ENCODE measurements at places on chromosomes 3 and 15.

GRCh38 chr15:64858021-64858575 is 16.4 kb downstream of the PLEKHO2 start:
- no peak for DNase-seq

DNA sequence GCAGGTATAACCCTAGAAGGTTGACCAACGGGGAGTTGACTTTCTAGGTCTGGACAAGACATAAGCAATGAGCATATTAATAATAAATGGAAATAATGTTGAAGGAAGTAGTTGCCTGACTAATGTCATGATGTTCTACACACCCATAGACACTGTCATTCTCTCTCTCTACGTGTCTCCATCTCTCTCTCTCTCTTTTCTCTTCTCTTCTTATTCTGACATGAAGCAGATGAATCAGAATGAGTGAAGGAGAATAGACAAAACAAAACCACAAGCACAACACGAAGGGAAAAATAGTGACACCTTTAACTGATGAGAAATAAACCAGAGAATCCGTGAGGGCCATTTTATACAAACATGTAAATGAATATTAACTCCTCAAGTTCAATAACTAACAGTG is 26.7 kb upstream of the CCDC80 start:
- no peak for DNase-seq

DNA sequence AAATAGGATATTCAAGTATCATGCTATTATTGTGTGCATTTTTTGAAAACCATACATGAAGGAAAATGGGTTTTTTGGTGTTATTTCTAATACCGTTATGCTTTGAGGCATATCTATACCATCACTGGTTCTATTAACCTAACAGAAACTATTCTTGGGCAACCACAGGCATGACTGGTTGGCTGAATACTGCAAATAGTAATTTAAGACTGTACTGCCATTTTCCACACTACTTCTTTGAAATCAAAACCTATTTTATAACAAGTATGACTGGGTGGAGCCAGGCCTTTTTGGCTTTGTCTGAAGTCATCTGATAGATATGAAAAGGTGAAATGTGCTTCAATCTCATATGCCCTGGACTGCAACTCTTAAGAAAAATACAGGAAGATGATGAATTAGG is 115.1 kb downstream of the ULK4 start:
- DNase-seq = no peak

GRCh38 chr3:36959821-36960220 is 15.0 kb upstream of the TRANK1 start:
- DNase-seq = no peak

- DNase-seq = no peak
Observed at GRCh38 chr15:95009635-95010034, 778.3 kb downstream of the MCTP2 start.

- DNase-seq = no peak
Observed at GRCh38 chr3:114615523-114616085, 321.8 kb downstream of the TIGIT start.

DNA sequence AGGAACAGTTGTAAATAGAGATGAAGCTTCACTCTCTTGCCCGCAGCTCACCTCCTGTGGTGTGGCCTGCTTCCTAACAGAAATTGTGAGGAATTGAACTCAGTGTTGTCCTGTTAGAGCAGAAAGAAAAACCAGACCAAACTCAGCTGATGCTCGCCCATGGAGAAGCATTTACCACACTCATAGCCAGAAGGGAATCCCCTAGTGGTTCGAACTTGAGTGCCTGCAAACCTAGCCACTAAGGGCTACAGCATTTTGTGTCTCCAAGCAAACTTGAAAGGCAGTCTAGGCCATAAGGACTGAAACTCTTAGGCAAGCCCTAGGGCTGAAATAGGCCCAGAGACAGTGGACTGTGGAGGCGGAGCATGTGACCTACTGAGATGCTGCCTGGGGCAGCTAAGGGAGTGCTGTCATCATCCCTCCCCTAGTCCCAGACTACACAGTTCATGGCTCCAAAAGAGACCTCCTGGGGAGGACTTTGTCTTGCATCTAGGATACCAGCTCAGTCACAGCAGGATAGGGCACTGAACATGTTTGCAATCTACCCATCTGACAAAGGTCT is 44.5 kb upstream of the MCTP2 start:
- DNase-seq = no peak

GRCh38 chr15:90620379-90621067 is 90.8 kb downstream of the CRTC3 start:
- DNase-seq = no peak

GRCh38 chr3:23431764-23432163 is 228.6 kb downstream of the UBE2E2 start:
- no peak for DNase-seq

DNA sequence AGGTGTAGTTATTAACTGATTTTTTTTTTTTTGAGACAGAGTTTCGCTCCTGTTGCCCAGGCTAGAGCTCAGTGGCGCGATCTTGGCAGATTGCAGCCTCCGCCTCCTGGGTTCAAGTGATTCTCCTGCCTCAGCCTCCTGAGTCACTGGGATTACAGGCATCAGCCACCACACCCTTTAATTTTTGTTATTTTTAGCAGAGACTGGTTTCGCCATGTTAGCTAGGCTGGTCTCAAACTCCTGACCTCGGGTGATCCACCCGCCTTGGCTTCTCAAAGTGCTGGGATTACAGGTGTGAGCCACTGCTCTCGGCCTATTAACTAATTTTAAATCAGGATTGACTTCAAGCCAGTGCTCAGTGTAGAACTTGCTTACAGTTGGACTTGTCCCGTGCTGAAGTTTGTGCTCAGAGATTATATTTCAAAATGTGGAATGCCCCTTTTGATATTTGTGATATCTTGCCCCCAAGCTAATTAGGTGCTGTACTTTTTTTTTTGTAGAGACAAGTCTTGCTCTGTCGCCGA is 6.0 kb downstream of the SKIL start:
- DNase-seq = no peak

DNA sequence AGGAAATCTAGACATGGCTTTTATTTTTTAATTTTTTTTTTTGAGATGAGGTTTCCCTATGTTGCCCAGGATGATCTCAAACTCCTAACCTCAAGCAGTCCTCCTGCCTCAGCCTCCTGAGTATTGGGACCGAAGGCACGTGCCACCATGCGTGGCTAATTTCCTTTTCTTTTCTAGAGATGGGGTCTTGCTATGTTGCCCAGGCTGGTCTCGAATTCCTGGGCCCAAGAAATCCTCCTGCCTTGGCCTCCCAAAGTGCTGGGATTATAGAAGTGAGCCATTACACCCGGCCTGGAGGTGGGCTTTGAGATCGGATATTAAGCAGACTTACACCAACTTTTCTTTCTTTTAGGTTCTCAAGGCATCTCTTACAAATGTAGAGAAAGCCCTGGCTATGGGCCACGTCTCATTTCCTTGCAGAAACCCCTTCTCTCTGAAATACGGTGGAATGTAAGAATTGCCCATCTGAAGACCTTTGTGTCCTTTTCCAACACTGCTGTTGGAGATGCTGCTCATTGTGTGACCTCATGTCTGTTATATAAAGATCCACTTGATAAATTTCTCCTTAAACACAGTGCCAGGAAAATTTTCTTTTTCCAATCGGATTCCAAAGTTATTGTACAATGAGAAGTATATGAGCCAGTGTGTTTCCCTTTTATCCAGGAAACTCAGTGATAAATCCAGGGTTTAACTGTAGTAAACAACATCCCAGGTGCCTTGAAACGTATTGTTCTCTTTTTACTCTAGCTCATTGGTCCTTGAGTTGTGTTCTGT is 36.8 kb upstream of the CFAP161 start:
- DNase-seq = no peak

DNA sequence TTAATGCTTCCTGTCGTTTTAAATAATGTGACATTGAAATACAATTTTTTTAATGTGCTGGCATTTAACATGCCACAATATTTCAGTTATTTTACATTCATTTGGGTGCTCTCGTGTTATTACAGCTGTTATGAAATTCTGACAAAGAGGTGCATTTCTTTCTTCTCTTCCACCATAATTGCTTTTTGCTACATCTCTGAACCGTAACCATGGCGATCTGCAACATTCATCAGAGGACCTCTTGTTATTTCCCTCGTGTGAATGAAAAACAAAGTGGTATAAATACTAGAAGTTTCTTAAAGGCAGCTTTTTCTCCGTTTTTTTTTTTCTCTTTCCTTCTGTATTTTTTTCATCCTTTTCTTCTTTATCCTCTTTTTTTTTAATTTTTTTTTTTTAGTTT is 316.4 kb downstream of the MCTP2 start:
- no peak for DNase-seq

DNA sequence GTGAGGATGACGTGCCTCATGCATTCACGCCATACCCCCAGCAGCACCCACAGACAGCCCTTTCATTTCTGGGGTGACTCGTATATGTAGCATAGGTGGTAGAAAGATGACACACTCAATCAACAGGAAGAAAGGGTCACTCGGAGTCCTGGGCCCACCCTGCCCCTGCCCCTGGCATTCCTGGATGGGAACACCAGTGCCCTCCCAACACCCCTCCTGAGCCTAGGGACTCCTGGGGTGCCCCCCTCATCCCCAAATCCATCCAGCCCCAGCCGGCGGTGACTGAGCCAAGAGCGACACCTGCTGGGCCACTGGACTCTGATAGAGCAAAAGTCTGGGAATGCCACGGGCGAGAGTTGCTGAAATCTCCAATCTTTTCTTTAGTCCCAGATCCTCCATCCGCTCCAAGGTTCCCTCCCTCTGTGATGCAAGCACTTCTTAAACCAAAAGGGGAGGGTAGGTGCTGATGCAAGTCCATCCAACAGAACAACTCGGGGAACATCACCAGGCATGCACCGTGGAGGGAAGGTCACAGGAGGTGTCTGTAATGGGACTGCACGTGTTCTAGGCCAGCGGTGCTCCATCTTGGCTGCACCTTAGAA is 31.1 kb downstream of the ACAN start:
- DNase-seq = no peak

- DNase-seq = no peak
Observed at GRCh38 chr15:85792102-85792731, 2.5 kb downstream of the KLHL25 start.

DNA sequence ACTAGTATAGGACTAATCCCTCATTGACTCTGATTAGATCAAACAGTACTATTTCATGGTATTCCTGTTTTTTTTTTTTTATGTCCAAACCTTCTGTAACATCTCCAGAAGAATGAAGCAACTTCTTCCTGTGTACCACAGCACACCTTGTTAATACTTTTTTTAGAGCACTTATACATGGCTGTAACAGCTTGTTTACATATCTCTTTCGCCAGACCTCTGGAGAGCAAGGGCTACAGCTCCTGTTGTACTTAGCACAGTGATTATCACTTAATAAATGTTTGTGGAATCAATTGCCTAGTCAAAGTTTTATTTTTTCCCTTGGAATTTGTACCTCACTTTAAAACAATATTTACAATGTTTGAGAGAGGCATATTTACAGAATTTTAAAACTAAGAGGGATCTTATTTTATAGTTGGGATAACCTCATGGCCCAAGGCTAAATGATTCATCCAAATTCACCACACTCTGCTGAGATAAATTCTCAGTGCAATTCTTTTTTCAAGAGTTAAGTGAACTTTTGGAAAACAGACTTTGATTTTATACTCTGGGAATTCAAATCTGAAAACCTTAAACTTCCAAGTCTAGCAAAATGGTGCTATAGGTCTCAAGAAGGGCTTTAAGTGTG is 9.2 kb upstream of the GATM start:
- no peak for DNase-seq

DNA sequence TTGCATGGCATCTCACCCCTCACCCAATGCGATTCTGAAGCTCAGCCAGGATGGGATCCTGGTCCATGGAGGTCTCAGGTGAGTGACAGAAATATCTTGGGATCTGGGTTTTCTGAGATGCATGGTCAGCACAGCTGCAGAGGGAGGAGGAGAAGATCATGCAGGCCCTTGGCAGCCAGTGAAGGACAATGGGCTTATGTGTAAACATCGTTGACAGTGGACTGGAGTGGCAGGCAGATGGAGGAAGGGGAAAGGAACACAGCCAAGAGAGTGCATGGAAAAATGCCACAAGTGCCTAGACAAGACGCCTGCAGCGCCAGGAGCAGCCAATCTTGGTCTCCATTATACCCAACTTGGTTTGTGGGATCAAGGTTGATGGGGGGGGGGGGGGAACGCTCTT is 347.9 kb downstream of the MCTP2 start:
- DNase-seq = no peak

DNA sequence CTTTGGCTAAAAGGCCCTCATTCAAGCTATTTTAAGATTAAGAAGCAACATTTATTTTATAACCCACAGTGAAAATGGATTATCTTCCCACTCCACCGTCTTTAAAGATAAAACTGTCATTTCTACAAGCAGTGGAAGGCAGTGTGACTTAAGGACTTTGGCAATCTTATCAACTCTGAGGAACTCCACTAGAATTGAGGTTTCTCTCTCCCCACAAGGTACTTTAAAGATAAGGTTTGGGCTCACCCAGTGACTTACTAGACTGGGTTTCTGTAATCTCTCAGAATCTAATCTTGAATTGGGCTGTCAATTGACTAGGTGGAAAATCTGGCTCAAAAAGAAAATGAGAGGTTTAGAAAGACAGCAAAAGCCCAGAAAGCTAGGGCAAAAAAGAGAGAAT is 21.7 kb downstream of the ZNF385D start:
- DNase-seq = no peak

GRCh38 chr3:156330415-156330814 is 210.0 kb downstream of the KCNAB1 start:
- DNase-seq = no peak

- DNase-seq = no peak
Observed at GRCh38 chr15:47705281-47705997, 11.9 kb upstream of the SEMA6D start.

GRCh38 chr15:68599560-68600071 is 20.8 kb downstream of the CORO2B start:
- no peak for DNase-seq

GRCh38 chr15:57890351-57890750 is 175.2 kb downstream of the ALDH1A2 start:
- no peak for DNase-seq

GRCh38 chr15:25690673-25691543 is 172.2 kb downstream of the ATP10A start:
- DNase-seq = no peak

DNA sequence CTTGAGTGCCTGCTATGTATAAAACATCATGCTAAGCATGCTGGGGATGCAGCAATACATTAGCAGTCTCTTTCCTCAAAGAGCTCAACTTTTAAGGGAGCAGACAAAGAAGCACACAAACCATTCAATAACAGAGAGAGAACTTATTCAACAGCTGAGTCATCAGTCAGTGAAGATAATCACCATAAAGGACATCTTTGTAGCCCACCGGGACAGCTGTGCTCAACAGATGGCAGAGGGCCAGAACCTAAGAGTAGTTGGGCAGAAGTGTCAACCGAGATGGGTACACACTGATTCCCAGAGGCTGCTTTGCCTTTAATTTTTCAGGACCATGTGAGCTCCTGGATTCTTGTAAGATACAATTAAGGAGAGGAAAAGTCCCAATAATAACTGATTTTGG is 4.2 kb upstream of the RAB8B start:
- no peak for DNase-seq

- no peak for DNase-seq
Observed at GRCh38 chr3:93867425-93867824, 106.3 kb downstream of the PROS1 start.

GRCh38 chr15:38609097-38609738 is 44.6 kb upstream of the RASGRP1 start:
- DNase-seq = no peak

All from stimulated activated CD8-positive, alpha-beta memory T cell treated with anti-CD3 and anti-CD28 coated beads, Interleukin-7, amount 100 ng/mL, for 48 hours (primary cell).